ENCODE measurements at places on chromosomes 7 and 10.
A peak's percentile ranks its signal among the peaks of the same experiment; 100 is the strongest.

GRCh38 chr10:7412237-7412927 is 1.5 kb upstream of the SFMBT2 start:
- DNase-seq = no peak

- no peak for DNase-seq
These were observed 781 bp upstream of the GRM8 start for GRCh38 chr7:127253281-127254162.

GRCh38 chr7:30726296-30727006 is 25.5 kb upstream of the INMT start:
- no peak for DNase-seq

GRCh38 chr10:44046605-44047004 is 338.3 kb downstream of the CXCL12 start:
- DNase-seq = no peak

DNA sequence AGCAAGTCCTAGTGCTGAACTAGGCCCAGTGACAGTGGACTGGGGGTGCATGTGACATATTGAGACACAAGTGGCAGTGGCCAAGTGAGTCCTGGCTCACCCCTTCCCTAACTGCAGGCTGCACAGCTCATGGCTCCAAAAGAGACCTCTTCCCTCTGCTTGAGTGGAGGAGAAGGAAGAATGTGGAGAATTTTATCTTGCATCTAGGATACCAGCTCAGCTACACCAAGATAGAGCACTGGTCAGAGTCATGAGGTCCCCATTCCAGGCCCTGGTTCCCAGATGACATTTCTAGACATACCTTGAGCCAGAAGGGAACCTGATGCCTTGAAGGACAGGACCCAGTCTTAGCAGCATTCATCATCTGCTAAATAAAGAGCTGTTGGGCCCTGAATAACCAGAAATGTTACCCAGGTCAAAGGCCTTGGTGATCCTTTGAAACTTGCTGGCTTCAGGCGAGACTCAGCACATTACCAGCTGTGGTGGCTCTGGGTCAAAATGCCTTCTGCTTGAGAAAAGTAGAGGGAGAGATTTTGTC is 114.5 kb downstream of the CDC14C start:
- no peak for DNase-seq

- no peak for DNase-seq
These were observed 4.4 kb upstream of the TBX20 start for GRCh38 chr7:35258125-35258867.

DNA sequence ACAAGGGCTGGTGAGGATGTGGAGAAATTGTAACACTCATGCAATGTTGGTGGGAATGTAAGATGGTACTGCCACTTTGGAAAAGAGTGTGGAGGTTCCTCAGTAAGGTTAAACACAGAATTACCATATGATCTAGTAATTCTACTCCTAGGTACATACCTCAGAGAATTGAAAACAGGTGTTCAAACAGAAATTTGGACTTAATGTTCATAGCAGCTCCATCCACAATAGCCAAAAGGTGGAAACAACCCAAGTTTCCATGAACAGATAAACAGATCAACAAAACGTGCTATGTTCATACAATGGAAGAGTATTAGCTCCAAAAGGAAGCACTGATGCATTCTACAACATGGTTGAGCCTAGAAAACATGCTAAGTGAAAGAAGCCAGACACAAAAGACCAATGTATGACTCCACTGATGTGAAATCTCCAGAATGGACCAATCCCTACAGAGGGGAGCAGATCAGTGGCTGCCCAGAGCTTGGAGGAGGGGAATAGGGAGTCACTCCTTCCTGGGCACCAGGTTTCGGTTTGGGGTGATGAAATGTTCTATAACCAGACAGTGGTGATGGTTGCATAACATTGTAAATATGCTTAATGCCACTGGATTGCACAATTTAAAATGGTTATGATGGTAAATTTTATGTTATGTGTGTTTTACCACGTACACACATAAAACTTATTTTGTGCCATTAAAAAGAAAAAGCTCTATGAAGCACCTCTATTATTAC is 5.7 kb upstream of the WDR86 start:
- DNase-seq = peak; percentile 88

GRCh38 chr10:125766511-125766910 is 9.1 kb downstream of the MMP21 start:
- DNase-seq = no peak

- no peak for DNase-seq
These were observed 8.4 kb downstream of the TBRG4 start for GRCh38 chr7:45102785-45103712.

- DNase-seq = no peak
These were observed 1.6 kb downstream of the KNDC1 start for GRCh38 chr10:133161486-133162109.

- DNase-seq = no peak
These were observed 1064.9 kb downstream of the NXPH1 start for GRCh38 chr7:9498303-9498702.

DNA sequence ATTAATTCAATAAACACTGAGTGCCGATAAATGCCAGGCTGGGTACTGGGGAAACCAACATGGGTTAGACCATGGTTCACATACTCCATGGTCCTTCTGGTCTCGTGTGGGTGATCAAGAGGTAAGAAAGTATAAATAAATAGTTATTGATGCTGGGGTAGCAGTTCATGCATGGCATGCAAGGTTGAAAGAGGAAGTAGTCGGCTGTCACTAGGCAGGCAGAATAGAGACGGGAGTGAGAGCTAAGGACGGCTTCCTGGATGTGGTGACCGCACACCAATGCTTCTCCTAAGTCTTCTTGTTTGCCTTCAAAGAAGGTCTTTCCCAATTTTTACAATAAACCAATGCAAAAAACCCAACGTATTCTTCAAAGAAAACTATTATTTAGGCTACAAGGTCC is 208.6 kb downstream of the ADAM12 start:
- DNase-seq = peak; percentile 16

DNA sequence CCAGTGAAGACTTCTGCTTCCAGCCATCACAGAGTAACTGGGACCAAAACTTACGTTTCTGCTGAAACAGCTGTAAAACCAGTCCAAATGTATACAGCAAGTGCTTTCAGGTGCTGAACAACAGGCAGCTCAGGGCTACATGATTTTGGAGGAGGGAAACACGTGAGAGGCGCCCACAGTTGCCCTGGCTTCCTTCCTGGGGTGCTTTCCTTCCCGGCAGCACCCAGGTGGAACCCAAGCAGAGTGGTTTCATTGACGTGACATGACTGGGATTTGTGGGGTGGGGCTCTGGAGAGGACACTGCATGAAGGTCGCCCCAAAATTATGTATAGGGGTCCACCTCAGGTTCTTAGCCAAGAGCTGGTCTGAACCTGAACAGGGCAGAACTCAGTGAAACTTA is 34.2 kb downstream of the IL2RA start:
- no peak for DNase-seq

DNA sequence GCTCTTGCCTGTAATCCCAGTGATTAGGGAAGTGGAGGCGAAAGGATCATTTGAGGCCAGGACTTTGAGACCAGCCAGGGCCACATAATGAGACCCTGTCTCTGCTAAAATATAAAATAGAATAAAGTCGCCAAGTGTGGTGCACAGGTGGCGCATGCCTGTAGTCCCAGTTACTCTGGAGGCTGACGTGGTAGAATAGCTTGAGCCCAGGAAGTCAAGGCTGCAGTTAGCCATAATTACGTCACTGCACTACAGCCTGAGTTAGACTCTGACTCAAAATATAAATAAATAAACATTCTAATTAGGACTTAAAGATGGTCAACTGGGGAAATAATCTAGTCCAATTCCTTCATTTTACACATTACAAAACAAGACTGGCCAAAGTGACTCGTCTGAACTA is 768 bp downstream of the CHCHD2 start:
- DNase-seq = no peak

GRCh38 chr10:71505862-71506261 is 109.1 kb downstream of the CDH23 start:
- DNase-seq = no peak

- DNase-seq = no peak
These were observed 102.2 kb downstream of the ZNF92 start for GRCh38 chr7:65475734-65476319.

DNA sequence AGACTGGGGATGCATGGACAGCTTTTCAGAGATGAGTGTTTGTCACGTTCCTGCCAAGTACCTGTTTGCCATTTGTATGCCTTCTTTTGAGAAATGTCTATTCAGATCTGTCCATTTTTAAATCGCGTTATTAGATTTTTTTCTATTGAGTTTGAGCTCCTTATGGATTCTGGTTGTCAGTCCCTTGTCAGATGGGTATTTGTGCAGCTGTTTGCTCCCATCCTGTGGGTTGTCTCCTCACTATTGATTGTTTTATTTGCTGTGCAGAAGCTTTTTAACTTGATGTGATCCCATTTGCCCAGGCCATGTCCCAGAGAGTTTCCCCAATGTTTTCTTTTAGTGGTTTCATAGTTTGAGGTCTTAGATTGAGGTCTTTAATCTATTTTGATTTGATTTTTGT is 5.5 kb upstream of the PRKAR1B start:
- no peak for DNase-seq

- peak; percentile 75 for DNase-seq
These were observed 5.0 kb upstream of the TNRC18 start for GRCh38 chr7:5428478-5429252.

GRCh38 chr7:154698726-154699291 is 304.1 kb downstream of the PAXIP1 start:
- no peak for DNase-seq

DNA sequence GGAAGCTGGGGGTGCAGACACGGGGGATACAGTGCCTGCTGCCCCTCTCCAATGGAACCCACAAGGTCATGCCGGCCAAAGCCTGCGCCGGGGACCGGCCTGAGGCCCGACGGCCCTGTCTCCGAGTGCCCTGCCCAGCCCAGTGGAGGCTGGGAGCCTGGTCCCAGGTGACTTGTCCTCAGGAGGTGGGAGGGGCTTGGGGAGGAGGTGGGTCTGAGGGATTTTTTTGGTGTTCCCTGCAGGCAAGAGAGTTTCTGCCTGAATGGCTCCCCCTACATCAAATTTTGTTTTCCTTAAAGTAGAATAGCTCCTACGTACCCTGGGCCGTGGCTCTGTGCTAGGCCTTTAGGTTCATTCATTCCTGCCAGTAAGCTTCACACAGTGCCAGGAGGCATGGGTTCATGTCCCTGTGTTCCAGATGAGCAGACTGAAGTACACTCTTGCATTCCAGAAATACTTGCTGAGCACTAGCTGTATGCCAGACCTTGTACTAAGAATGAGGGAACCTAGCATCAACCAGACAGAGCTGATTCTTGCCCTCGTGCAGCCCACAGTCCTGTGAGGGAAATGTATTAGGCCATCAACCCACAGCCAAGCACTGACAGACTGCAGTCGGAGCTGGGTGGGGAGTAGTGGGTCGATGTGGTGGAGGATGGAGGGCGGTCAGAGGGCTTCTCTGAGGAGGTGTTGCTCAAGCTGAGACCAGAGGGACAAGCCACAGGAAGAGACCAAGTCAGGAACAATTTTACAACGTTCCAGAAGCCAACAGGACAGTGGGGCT is 31.1 kb downstream of the TBATA start:
- no peak for DNase-seq

DNA sequence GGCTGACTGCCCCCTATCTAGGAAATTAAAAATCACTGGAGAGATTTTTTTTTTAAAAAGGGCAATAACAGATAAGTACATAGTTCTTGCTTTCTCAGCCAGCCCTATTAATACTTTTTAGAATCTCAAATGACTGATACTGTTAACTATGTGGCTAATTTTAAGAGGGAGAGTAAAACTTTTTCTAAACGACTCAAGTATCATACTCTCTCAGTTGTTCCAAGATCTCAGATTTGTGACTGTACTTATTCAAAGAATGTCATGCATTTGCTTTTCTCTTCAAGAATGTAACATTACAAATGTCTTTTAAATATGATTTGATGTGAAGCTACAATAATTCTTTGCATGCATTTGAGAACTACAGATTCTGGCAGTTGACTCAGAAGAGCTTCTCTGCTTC is 55.4 kb upstream of the RAB11FIP2 start:
- DNase-seq = no peak

- DNase-seq = peak; percentile 23
These were observed 722 bp downstream of the UPF2 start for GRCh38 chr10:12041766-12042408.

- no peak for DNase-seq
These were observed 9.5 kb upstream of the SUN1 start for GRCh38 chr7:822692-823276.

- DNase-seq = no peak
These were observed 101.1 kb downstream of the RAPGEF5 start for GRCh38 chr7:22255834-22256233.

GRCh38 chr10:29104661-29105399 is 184.0 kb upstream of the LYZL1 start:
- no peak for DNase-seq

DNA sequence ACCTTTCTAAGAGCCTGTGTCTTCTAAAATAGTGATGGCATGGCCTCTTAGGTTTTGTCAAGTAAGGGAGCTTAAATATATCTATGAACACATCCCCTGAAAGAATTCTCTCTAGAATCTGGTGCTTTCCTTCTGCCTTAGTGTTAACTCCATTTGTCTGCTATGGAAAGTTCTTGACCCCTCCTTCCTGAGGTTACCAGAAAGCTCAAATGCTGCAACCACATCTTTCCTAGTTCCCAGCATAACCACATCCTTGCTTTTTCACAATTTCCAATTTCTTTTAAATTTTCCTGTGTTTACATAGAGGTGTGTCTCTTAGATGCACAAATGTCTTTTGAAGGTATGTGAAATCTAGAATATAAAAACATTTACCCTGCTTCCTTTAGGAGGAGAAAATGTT is 16.4 kb upstream of the GSDME start:
- no peak for DNase-seq

GRCh38 chr7:94375691-94376090 is 19.0 kb upstream of the COL1A2 start:
- no peak for DNase-seq
